Stimulated activated CD4-positive, alpha-beta T cell treated with anti-CD3 and anti-CD28 coated beads, Interleukin-15, amount 100 ng/mL, for 24 hours (primary cell): ENCODE measurements at places on chromosomes 1 and 21.

GRCh38 chr21:36816561-36817130, 117.7 kb downstream of the SIM2 start:
- DNase-seq, result no peak

DNA sequence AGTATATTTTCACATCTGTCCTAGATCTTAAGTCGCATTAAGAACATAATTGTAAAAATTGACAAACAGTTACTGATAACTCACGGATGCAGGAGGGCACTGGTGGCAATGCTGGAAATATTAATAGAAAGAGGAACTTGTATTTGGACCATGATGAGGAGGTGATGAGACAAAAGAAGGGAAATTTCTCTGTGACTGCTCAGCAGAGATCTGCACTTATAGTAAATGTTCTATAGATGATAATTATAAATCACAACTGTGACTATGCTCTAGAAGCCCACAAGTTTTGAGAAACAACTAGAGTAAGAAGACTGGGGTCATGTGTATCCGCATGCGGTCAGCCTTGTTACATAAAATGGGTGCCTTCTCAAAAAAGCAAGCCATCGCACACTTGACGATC, 8.7 kb upstream of the DUSP12 start:
- DNase-seq, result no peak

DNA sequence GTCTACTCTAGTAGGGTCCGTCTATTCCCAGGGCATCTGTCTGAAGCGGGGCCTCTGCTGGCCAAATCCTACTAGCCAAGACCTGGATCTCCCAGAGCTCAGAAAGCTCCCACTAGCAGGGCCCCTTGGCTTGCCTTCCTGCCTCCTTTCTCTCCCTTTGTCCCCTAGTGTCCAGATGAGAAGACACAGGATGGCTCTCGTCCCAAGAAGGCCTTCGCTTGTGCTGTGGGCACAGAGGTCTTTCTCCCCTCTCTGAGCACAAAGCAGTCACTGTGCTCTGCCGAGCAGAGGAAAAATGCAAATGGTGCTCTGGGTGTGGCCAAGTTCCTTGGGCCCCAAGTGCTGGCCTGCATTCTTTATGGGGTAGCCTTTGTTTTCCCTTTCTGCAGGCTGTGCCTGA, 13.0 kb upstream of the GPR137B start:
- DNase-seq, result no peak

DNA sequence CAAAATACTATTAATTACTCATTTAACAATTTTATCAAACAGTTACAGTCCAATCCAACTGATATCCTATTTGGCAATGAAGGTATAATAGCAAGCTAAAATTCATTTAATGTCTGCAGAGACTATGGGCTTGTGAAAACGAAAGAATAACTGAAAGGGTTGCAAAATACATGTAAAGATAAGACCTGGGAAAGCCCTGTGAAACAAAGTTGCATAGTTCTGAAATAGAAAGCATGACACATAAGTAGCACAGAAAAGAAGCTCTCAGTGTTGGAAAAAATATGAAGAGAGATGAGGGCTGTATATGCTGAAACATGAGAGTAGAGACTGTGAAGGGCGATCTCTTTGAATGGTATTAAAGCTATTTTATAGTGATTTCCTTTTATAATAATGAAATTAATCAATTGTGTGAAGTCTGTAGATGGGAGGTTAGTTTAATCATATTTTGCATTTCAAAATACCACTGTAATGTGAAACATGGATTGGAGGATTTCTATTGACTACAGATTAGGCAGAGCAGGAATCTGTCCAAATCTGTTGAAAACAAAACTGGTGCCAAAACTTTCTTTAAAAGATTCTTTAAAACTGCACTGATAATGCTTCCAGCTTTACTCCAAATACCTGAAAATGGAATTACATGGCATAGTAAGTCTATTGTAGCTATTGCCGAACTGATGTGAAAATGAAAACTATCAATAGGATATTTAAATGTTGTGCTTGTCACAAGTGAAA, 1518.9 kb upstream of the B3GALT2 start:
- no peak for DNase-seq

DNA sequence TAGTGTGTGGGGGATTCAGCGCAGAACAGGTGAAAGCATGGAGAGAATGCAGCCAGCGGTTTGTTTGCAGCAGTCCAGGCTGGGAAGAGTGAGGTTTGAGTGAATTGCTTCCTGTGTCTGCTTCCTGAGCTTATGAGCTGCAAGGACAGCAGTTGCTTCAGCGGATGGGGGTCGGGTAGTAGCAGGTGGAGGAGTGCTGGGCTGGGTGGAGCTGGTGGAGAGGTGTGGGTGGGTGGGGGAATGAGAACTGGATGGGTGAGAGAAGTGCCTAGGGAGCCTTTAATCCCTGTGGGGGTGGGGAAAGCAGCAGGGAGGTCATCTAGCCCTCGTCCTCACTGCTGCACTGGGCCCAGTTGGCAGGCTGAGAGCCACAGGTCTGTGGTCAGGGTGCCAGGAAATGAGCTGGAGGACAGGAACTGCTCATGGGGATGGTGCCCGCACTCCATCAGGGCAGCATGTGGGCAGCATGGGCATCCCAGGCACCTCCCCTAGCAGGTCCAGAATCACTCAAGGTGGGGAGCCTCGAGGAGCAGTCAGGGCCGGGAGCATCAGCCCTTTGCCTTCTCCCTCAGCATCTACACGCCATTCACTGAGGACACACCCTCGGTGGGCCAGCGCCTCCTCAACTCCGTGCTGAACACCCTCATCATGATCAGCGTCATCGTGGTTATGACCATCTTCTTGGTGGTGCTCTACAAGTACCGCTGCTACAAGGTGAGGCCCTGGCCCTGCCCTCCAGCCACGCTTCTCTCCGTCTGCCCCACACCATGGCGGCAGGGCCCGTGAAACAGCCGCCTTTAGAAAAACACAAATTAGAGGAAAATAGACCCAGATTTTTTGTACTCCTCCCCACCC, 14.8 kb downstream of the PSEN2 start:
- DNase-seq, result no peak

GRCh38 chr1:177998696-177999631, 29.1 kb upstream of the SEC16B start:
- no peak for DNase-seq

GRCh38 chr1:109361069-109361468, 36.6 kb downstream of the SORT1 start:
- DNase-seq, result no peak
